ENCODE measurements at places on chromosomes 13 and 19.

DNA sequence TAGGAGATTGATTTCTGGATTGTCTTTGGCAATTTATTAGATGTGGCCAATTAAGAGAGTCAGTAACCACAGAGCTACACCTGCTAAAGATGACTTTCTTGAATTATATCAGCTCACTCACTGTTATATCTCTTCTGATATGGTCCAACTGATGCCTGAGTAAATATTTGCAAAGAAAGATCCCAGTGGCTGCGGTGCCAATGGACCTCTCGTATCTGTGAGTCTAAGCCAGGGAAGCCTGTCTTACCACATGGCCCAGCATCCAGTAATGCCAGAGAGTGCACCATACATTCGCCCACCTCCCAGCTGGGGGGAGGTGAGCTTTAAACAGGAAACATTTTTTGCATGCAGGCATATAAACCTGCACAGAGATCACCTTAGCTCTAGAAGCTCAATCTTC lies 82.7 kb upstream of the SLC15A1 start:
- no peak for DNase-seq

GRCh38 chr13:77696879-77697216 lies 639 bp upstream of the SLAIN1 start:
- no peak for DNase-seq

DNA sequence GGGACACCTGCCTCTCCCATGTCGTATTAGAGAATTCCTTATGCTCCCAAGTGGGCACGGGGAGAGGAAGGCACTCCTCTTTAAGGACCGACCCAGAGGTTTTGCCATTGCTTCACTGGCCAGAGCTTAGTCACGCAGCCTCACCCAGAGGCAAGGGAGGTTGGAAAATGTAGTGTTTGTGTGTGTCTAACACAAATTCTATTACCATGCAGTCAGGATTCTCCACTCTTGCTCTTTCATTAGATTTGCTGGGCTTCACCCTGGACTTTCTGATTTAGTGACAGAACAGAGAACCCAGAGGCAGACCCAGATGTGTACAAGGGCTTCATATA lies 14.6 kb upstream of the NCCRP1 start:
- no peak for DNase-seq

- DNase-seq, result no peak
Observed at GRCh38 chr19:5792224-5792623, 1.3 kb upstream of the DUS3L start.

DNA sequence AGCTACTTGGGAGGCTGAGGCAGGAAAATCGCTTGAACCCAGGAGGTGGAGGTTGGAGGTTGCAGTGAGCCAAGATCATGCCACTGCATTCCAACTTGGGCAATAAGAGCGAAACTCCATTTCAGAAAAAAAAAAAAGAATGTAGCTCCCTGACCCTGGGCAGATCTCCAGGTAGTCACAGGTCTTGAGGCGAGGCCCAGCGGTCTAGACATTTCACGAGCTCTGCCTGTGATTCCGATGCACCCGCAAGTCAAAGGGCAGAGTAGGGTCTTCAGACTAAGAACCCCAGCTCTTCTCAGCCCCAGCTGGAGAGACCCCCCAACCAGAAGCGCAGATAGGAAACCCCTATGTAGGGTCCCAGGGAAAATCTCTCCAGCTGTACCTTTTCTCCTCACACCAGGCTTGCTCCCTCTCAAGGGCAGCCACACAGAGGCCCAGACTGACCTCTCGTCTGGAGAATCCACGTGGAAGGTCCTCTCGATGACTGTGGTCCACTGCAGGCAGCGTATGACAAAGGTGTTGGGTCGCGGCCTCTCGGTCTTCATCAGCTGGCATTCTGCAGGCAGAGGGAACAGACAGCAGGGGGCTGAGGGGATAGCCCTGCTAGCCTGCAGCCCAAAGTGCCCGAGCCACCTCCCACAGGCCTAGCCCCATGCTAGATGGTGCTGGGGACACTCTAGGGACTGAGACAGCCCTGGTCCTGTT lies 28.4 kb upstream of the CCNP start:
- DNase-seq, result no peak

DNA sequence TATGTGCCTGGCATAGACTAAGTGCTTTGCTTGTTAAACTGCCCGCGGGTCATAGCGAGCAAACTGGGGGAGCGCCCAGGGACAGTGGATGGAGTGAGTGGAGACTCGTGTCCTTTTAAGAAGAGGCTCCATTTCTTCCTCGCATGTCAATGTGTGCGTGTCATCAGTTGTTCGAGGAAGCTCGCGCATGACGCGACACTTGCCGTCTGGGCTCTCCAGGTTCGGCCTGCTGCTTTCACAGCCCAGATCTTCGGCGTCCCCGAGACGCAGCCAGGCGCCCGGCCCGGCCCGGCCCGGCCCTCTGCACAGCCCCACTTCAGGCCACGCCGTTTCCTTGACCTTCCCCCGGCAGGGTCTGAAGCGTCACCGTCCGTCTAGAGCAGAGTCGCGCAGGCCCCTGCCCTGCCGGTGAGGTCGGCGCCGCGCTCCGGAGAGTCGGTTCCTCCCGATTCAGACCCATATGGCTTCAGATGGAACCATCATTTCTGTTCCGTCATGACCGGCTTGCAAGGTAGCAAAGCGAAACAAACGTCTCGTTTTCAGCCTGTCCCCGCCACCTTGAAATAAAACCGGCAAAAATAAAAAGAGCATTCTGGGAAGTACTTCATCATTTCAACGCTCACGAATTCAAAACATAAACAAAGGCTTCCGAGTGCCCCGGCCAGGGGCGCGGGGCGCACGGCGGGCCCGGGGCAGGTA lies 599 bp upstream of the ARHGEF7 start:
- DNase-seq, result peak; percentile 36

DNA sequence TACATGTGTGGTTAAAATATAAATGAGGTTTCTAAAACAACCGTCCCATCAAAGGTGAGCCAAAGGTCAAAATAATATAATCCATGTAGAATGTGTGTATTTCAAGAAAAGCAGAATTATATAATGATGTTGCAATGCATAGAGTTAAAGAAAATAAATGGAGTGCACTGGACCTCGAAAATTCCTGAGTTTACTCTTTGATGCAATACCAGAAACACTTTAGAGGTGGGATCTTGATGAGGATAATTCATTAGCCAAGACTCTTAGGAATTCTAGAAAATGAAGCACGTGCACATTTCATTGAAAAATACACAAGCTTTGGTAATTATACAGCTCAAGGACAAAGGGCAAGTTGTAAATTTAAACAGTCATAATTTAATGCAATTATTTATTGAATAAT lies 508.9 kb upstream of the ARGLU1 start:
- no peak for DNase-seq

- DNase-seq, result no peak
Observed at GRCh38 chr13:21475115-21475514, 16.0 kb upstream of the ZDHHC20 start.

GRCh38 chr13:33251131-33251661 lies 34.4 kb downstream of the STARD13 start:
- DNase-seq, result peak; percentile 99

DNA sequence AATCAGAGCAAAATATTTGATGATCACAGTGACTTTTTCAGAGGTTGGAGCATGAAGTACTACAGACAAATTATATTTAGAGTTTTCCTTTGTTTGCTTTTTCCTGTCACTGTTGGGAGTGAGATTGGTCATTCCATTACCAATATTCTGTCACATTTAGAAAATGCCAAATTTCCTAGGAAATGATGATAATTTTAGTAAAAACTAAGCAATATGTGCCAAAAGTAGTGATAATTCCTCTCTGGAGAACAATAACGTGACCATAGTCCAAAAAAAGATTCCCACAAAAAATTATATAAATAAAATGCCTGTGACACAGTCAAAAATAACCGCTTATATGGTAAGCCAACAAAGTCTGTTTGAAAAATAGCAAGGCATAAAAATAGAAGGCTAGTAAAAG lies 2719.4 kb downstream of the PCDH9 start:
- DNase-seq, result no peak

GRCh38 chr19:29940971-29941585 lies 961 bp upstream of the URI1 start:
- DNase-seq, result no peak

GRCh38 chr13:35983206-35983605 lies 148.0 kb downstream of the DCLK1 start:
- no peak for DNase-seq

DNA sequence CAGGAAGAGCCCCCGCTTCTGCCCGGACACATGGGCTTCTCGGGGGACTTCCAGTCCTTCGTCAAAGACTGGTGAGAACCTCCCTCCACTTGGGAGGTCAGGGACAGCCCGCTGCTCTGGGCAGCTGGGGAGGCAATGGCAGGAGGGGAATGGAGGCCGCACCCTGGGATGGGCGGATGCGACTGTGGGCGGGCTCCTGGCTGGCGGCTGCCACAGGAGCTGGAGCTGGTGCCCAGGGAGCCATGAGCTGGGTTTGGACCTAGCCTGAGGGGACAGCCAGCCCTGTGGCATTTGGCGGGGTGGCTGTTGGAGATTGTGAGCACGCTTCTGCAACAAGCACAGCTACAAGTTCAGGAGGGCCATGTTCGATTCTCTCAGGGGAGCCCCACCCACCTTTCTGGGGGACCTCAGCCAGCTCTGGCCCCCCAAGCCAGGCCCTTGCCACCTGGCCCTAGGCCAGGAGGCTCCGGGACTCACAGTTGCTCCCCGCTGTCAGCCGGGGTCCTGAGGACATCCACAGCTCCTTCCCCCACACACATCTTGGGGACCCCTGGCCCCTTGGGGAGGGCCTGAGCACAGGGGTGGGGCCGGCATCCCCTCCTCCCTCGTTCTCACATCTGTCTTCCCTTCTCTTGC lies 3.0 kb upstream of the TGFBR3L start:
- no peak for DNase-seq

GRCh38 chr19:33754361-33754760 lies 42.3 kb upstream of the KCTD15 start:
- no peak for DNase-seq

- DNase-seq, result no peak
Observed at GRCh38 chr19:44942067-44942571, at the start of gene APOC4. APOC4 (plus strand) TSS chr19:44942237; CDS start chr19:44942278, 41 bp downstream.

- no peak for DNase-seq
Observed at GRCh38 chr19:17977488-17977887, 10.6 kb downstream of the KCNN1 start.

DNA sequence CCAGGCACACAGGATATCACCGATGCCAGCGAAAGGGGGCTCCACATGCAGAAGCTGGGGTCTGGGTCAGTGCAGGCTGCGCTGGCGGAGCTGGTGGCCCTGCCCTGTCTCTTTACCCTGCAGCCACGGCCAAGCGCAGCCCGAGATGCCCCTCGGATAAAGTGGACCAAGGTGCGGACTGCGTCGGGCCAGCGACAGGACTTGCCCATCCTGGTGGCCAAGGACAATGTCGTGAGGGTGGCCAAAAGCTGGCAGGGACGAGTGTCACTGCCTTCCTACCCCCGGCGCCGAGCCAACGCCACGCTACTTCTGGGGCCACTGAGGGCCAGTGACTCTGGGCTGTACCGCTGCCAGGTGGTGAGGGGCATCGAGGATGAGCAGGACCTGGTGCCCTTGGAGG lies 7.2 kb downstream of the NCAN start:
- no peak for DNase-seq

DNA sequence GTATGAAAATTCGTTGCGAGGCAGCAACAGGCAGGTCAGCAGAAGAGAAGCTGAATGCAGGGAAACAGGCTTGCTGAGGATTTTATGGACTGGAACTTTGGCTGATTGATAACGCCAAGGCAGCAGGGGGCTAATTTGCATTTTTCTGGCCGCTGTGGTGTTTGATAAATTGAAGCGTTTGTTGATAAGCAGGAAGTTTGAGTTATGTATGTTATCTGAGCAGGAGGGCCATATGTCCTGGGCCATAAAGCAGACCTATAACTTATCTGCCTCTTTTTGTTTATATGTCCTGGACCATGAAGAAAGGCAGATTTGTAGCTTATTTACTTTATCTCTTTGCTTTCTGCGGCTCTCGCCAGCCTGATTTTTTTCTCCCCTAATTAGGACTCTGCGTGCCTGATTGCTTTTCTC lies 65.9 kb downstream of the ZNF627 start:
- DNase-seq, result no peak

GRCh38 chr19:56080669-56081401 lies 40.3 kb downstream of the ZNF787 start:
- DNase-seq, result peak; percentile 65

GRCh38 chr13:111484959-111485358 lies 164.5 kb downstream of the TEX29 start:
- DNase-seq, result no peak

DNA sequence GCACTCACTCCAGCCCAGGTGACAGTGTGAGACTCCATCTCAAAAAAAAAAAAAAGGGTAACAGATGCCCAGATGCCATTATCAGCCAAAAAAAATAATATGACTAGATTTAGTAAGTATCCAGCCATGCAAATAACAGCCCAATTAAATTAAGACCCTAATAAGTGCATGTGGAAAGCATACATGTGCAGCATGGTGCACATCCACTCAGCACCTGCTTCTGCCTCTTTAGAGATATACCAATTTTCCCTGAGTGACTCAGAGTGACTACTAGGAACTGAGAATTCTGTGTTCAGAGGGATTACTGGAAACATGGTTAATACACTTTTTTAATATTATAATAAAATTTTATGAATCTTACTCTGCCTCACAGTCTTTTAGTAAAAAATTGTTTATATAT lies 29.8 kb upstream of the ZNF675 start:
- DNase-seq, result no peak

GRCh38 chr13:55981381-55981780 lies 1159.3 kb upstream of the PRR20A start:
- no peak for DNase-seq

GRCh38 chr19:7227735-7228134 lies 66.5 kb downstream of the INSR start:
- no peak for DNase-seq

DNA sequence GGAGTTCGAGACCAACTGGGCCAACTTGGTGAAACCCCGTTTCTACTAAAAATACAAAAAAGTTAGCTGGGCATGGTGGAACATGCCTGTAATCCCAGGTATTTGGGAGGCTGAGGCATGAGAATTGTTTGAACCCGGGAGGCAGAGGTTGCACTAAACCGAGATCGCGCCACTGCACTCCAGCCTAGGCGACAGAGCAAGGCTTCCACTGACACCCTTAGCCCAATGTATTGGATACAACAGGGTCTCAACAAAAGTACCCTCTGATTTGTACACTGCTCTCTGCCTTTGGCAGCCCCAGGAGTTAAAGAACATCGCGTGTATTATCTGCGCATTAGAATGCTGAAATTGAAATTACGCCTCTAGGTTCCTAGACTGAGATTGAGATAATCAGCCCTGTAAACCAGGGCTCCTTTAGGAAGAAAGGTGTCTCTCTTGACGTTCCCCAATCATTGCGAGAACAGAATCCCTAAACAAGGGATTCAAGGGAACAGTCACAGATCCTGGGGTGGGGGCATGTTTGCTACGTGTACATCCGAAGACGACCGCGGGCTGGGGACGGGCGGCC lies 21.9 kb downstream of the IPO5 start:
- no peak for DNase-seq

GRCh38 chr19:43316591-43317319 lies 36.7 kb upstream of the CD177 start:
- peak; percentile 25 for DNase-seq

DNA sequence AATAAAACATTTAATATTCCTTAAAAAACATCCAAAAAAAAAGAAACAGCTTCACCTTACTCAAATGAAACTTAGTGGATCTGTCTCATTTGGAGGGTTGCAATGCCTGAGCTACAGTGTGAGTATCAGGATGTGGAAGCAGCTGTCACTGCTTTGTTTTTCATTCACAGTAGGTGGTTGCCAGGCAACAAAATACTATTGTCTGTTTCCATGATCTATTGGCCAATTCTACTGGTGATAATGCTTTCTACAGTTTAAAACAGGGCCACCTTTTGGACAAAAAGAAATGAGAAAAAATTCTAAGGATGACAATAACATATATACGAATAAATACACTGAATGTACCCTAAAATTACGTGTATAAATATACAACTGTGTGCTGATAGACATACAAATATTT lies 3.0 kb downstream of the ENOX1 start:
- DNase-seq, result peak; percentile 42

Data from fibroblast of lung (primary cell).